ENCODE measurements at places on chromosomes 12 and 14.

DNA sequence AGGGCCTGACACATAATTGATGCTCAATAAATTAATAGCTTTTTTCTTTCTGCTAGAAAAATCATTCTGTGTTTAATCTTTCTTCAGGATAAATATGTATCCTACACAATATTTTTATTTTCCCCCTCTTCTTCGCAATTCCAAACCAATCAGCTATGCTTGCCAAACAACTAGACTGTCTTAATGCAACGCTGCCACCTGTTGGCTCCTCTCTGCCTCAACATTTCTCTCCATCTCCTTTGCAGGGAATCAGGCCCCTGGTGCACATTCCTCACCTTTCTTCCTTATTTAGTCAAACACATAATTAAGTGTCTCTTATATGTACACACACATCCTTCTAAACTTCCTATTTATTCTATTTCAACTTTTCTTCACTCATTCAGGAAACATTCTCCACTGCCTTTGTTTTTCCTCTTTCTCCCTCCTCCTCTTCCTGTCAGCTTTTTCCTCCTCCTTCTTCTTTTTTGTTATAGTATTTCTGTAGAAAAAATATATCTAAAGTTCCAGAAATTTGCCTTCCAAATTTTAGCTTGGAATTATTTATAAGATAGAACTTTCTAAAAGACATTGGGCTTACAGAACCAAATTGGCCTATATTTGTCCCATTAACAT, 406.0 kb downstream of the PRKD1 start:
- DNase-seq, result no peak

- no peak for DNase-seq
These were observed 372.8 kb downstream of the TMEM132D start for GRCh38 chr12:129530984-129531383.

DNA sequence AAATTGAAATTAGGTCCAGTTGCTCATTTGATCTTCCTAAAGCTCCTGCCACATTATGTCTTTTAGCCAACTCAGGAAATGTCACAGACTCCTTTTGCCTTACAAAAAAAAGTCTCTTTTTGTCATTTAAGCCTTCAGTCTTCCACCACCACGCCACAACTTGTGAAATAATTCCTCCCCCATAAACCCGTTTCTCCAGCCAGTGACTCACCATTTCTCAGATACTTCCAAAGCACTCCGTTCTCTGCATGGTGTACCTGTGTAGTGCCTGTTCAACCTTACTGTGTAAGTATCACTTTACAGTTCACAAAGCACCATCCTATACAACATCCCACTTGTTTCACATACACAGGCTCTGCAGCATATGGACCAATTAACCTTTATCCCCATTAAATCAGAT, 139.5 kb upstream of the AEBP2 start:
- no peak for DNase-seq

- DNase-seq, result no peak
These were observed 181.3 kb upstream of the FKBP4 start for GRCh38 chr12:2613326-2614073.

- DNase-seq, result no peak
These were observed 3.0 kb downstream of the NAB2 start for GRCh38 chr12:57091638-57092528.

- no peak for DNase-seq
These were observed 18.5 kb upstream of the DUSP6 start for GRCh38 chr12:89370850-89371249.

DNA sequence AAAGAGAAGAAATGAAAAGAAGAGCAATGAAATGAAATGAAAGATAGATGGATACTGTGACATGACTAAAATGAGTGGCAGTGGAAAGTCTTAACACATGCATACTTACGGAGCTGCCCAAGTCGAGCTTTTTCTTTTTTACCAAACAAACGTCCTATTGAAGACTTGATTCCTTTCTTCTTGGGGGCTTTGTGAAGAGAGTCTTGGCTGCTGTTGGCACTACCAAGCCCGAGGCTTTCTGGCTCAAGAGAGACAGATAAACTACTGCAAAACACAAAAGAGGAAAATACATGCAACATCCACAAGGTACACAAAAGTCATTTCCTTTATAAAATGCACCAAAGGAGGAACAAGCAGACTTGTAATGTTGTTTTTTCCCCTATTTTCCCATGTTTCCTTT, 261.2 kb downstream of the ACSS3 start:
- DNase-seq, result no peak

DNA sequence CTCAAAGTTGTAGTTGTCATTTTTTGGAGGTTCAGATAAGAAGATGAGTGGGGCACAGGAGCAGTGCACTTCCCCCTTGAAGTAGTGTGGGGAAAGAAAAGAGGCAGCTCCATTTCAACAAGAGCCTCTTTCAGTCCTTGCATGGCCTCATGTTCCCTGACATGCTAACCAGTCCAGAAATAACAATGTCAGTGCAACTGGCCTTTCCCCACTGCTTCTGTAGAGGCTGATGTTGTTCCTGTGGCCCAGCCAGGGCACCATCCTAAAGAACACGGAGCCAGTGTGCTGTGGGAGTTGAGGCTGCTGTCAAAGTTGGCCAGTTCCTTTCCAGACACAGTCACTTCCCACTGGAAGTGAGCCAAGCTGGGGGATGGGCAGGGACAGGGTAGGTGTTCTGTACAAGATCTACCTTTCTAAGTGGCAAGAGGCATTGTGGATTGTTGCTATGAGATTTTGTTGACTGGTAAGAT, 77.7 kb upstream of the SLC38A2 start:
- DNase-seq, result no peak

- DNase-seq, result no peak
These were observed 493.5 kb downstream of the NAV3 start for GRCh38 chr12:78324234-78324633.

DNA sequence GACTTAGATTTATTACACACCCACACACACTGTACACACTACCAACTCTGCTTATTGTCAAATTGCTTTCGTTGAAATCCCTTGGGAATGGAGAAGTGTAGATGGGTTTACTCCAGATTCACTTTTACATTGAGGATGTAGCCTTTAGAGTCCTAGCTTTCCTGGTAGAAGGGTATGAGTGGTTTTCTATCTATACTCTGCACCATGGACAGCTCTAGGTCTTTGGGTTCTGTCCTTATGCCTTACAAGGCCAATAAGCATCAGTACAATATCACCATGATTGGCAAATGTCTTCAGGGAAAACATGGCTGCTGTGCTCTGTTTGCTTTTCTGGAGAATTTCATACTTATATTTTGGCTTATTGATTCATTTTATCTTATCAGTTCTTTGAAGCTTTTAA, 1063.9 kb downstream of the SLC6A15 start:
- DNase-seq, result no peak

DNA sequence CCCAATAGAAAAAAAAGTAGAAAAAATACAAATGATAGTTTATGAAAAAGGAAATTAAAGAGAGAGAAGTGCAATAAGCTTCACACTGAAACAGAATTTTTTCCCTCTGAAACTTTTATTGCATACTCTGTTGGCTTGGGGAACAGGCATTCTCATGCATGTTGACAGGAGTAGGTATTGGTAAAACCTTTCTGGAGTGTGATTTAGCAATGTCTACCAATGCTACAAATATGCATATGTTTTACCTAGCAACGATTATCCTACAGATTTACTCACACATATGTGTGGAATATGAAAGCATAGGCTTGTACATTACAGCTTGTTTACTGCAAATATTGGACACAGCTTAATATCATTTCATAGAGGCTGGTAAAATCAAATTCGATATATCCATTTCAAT, 125.7 kb upstream of the MYF6 start:
- no peak for DNase-seq

DNA sequence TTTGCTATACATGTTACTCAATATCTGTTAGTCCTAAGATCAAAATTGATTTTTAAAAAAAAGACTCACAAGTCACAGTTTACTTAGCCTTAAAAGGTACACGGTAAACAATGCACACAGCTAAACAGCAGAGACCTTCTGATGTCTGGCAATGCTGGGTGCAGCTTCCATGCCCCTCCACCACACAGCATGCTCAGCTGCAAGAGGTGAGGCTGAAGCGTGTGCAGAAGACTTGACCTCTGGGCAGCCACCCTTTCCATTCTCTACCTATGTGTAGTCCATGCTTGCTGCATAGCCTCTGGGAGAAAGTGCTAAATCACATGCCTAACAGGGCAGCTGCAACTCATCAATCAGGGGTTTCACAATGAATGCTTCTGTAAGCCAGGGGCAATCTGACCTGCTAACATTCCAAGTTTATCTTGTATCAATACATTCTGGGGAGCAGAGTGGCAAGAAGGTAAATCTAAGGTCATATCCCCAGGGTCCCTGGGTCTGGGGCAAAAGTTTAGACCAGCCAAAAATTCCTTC, 44.5 kb upstream of the AMN1 start:
- no peak for DNase-seq

GRCh38 chr12:123397400-123397799, 13.5 kb downstream of the KMT5A start:
- DNase-seq, result no peak

DNA sequence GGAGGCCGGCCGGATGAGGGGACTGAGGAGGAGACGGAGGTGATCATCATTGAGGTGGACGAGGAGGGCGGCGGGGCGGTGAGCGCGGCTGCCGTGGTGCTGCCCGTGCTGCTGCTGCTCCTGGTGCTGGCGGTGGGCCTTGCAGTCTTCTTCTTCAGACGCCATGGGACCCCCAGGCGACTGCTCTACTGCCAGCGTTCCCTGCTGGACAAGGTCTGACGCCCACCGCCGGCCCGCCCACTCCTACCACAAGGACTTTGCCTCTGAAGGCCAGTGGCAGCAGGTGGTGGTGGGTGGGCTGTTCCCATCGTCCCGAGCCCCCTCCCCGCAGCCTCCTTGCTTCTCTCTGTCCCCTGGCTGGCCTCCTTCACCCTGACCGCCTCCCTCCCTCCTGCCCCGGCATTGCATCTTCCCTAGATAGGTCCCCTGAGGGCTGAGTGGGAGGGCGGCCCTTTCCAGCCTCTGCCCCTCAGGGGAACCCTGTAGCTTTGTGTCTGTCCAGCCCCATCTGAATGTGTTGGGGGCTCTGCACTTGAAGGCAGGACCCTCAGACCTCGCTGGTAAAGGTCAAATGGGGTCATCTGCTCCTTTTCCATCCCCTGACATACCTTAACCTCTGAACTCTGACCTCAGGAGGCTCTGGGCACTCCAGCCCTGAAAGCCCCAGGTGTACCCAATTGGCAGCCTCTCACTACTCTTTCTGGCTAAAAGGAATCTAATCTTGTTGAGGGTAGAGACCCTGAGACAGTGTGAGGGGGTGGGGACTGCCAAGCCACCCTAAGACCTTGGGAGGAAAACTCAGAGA, 9.6 kb downstream of the MMP14 start:
- DNase-seq, result no peak

- DNase-seq, result no peak
These were observed 398.4 kb downstream of the DAD1 start for GRCh38 chr14:22190411-22191191.

DNA sequence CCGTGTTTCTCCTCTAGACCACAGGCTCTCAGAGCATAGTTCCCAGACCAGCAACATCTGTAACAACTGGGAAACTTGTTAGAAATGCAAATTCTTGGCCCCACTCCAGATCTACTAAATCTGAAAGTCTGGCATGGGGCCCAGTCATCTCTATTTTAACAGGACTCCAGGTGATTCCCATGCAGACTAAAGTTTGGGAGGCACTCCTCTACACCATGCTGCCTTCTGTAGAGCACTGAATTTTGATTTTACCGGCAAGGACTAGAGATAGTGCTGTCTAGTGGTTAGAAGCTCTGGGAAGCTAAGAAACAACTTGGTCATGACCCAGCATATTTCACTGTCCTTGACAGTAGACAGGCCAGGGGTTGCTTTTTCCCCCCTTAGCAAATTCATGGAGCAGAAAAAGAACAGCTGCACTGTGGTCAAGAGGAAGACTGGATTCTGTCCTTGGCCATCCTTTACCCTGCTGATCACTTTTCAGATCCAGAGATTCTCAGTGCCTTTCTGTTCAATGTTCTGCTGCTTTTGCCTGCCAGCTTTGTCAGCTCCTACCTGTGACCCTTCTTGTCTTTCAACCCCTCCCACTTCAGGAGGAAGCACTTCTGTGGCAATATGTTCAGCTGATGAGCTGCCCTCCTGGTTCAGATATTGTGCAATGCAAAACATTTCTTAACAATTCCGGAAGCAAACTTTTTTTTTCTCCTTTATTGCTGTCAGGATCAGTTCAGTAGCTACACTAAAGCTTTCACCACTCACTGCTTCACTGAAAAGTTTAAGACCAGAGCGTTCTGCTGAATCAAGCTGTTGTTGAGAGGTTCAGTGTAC, 133.8 kb upstream of the NUDT4 start:
- no peak for DNase-seq

GRCh38 chr12:27861428-27862167, 81.6 kb upstream of the MANSC4 start:
- no peak for DNase-seq

- no peak for DNase-seq
These were observed 220.3 kb upstream of the RTL1 start for GRCh38 chr14:101123618-101124510.

GRCh38 chr12:132003846-132004245, 54.1 kb downstream of the EP400 start:
- no peak for DNase-seq

DNA sequence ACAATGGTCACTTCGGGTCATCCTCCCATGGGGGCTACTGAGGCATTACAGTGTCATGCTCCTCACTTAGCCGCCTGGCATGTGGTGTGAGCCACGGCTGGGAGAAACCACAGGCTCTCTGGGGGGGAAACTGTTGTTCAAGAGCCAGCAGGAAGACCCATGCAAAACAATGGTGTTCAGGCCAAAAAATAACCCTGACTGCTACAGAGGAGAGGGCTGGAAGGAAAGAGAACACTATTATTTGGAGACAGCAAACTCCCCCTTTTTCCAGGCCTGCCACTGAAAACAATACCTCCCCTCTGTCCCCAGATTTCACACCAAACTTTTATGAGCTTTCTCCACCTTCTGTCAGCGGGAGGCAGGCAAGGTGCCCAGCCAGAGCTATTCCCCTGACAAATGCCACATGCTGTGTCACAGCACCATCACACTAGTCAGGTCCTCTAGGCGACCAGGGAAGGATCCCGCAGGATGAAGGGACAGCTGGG, 83.7 kb downstream of the CHGA start:
- DNase-seq, result no peak

GRCh38 chr14:58537004-58537403, 100.8 kb upstream of the DACT1 start:
- no peak for DNase-seq

DNA sequence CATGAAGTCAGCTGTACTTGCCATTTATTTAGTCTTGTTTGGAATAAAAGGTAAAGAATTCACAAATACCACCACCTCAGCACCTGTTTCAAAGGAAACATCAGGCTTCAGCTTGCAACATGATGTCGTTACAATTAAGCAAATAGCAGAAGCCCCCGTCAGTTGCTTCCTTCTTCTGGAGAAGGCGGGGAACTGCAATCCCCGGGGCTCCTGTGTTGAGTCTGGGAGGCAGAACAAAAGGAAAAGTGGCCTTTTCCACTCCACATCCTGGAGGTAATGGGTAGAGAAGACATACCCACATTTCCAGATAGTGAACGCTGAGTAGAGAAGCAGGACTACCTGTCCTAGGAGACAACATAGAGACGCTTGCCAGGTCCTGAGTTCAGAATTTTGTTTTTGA, 92.8 kb downstream of the DNAH10 start:
- no peak for DNase-seq

Data from CD4-positive, alpha-beta T cell (primary cell).